Right cardiac atrium (tissue), 5 donors: ENCODE measurements at places on chromosomes 6 and 20.

DNA sequence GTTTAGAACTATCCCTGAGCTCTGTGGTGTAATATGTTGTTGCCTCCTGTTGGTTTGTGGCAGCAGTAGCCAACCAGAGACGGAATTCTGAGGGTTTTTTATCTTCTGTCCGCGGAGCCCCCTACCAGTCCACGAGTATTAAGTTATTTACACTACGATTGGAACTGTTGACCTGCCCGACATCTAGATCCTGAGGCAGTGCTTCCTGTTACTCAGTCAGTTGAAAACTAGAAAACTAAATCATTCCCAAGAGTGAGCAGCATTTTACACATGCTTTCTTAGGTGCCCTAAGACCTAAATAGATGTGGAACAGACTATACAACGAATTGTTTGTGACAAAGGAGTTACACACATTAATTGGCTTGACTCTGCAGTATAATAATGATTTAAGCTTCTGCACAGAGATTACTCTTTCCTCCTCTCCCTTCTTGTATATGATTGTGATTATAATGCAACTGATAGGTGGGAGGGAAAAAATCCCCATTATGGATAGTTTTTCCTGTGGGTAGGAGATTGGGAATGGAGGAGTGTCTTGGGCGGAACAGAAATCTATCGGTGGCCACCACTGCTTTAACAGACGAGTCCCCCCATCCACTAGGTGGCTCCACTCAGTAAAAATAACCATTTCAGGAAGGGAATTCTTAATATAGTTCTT lies 1.7 kb downstream of the LOC128125822 start:
- DNase-seq = no peak

DNA sequence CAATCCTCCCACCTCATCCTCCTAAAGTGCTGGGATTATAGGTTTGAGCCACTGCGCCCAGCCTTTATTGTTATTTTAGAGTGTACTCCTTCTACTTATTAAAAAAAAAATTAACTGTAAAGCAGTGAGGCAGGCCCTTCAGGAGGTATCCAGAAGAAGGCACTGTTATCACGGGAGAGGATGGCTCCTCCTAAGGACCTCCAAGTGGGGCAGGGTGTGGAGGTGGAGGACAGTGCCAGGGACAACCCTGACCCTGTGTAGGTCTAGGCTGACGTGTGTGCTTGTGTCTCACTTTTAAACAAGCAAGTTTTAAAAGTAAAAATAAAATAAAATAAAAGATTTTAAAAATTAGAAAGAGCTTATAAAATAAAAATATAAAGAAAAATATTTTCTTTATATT lies 23.7 kb upstream of the TAF4 start:
- no peak for DNase-seq

DNA sequence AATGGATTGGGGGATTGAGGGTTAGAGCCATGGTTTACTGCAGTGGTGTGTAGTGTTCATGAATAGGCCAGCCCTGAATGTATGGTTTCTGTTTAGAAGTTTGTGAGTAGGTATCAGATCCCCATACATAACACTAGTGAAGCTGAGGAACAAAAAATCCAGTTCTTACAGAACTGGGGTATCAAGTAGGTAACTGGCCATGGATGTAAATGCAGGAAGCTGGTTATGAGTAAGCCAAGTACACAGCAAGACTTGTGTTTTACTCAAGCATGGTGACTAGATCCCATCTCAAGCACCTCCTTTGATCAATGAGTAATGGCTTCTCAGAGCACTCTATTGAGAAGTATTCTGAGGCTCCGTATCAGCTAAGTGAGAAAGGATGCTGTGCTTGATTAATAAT lies 613.7 kb upstream of the FLRT3 start:
- no peak for DNase-seq

- no peak for DNase-seq
Measured at GRCh38 chr6:119324718-119325117, 24.8 kb downstream of the MAN1A1 start.

DNA sequence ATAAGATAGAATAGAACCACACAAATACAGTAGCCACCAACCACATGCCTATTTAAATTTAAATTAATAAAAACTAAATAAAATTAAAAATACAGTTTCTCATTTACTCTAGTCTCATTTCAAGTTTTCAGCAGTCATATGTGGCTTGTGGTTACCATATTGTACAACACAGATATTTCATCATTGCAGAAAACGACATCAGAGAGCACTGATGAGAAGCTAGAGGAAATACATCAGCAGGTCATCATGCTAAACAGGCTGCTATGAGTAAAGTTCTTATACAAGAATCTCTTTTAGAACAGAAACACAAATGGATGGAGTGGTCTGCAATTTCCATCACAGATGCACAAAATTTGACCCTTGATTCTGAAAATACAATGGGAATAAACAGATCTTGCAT lies 36.6 kb downstream of the TBC1D32 start:
- no peak for DNase-seq

- DNase-seq = peak; percentile 76
Measured at GRCh38 chr6:1335367-1336037, 23.6 kb downstream of the FOXQ1 start.
